ENCODE measurements at places on chromosomes 5 and 9. TPM values are rescaled to one million over a fixed set of nuclear protein-coding genes. Genes with fewer than 3 reads are reported as not detected.

DNA sequence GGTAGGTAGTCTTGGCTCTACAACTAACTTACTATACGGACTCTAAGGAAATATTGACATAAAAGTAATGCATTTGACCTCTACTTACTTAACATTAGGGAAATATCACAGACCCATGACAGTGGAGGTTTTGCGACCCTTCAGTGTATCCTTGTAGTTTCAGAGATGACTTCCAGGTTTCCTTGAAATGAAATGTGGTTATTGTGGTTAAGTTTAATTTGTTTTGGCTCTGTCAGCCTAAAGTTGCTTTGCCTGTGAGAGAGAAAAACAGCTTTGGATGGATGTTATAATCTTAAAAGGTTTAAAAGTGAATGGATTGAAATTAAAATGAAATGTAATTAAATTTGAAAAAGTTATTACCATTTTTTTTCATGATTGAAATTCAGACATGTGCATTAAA is 42.9 kb downstream of the LRRTM2 start:
- H3K36me3 ChIP-seq: no peaks in the 10 kb centered on the region
- no peak overlapping the region for H3K4me3 ChIP-seq
- DNase-seq: no peak
- no peak overlapping the region for H3K27ac ChIP-seq
- no peaks in the 10 kb centered on the region for H3K27me3 ChIP-seq

DNA sequence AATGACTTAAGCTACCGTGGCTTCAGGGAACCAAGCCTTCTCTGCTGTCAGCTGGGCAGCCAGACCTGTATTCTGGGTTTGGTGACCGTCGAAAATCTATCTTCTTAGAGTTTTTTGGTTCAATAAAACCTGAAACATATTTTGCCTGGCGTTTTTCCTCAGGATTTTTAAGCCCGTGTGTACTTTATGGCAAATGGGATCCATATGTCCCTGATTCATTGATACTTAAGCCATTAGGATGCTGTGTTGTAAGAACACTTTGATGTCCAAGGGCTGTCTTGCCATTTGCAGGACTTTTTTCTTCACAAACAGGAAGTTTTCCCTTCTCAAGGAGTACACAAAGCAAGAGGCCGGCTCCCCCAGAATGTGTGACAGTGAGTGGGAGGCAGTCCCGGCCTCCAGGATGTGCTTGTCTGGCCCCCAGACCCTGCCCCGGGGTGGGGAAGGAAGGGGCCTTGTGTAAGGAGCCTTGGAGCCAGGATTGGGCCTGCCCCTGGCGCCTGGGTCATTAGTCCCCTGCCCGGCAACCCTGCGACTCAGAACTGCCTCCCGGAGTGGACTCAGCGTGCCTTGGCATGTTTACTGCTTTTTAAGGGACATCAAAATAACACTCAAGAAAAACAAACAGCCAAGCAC is 83.4 kb upstream of the SMIM23 start:
- H3K27ac ChIP-seq: no peak overlapping the region
- H3K4me3 ChIP-seq: no peak overlapping the region
- H3K27me3 ChIP-seq: no peaks in the 10 kb centered on the region
- DNase-seq: no peak

GRCh38 chr9:38022203-38022895 is 46.7 kb downstream of the SHB start:
- no peak for DNase-seq
- no peaks in the 10 kb centered on the region for H3K36me3 ChIP-seq
- H3K4me1 ChIP-seq: peaks cover 15% of the 10 kb centered on the region
- no peaks in the 10 kb centered on the region for H3K27me3 ChIP-seq

DNA sequence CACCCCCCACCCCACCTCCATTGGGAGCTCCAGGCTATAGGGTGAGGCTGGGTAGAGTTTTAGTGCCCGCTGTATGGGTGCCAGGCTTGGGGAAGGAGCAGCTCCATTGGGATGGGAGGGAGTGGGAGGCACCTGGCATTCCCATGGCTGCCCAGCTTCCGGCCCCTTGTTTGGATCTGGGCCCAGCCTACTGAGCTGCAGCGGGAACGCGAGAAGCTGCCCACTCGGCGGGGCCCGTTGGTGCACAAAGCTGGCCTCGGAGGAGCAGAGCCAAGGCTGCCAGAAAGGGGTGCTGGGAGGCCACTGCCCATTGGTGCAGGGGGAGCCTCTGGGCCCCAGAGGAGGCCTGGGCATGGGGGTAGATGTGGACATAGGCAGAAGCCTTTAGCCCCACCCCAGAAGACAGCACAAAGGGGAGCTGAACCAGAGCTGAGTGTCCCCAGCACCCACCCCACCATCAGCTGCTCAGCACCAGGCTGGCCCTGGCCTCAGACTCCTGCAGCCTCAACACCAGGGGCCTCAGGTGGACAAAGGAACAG is 4.4 kb downstream of the LCN9 start:
- no peak overlapping the region for H3K4me3 ChIP-seq
- no peaks in the 10 kb centered on the region for H3K36me3 ChIP-seq
- H3K27ac ChIP-seq: no peak overlapping the region
- H3K4me1 ChIP-seq: no peaks in the 10 kb centered on the region
- H3K27me3 ChIP-seq: no peaks in the 10 kb centered on the region

The DOCK8 gene
- total RNA-seq: 9.2 TPM

The OR1Q1 gene
- not detected for total RNA-seq

The CNTFR gene
- total RNA-seq: 6.6 TPM

The ADGRD2 gene
- not detected for total RNA-seq

All from uterus (tissue), 4 donors.